Hypothalamus (tissue), 51 donors: ENCODE measurements at places on chromosomes 12 and 14.
A peak's percentile ranks its signal among the peaks of the same experiment; 100 is the strongest.

DNA sequence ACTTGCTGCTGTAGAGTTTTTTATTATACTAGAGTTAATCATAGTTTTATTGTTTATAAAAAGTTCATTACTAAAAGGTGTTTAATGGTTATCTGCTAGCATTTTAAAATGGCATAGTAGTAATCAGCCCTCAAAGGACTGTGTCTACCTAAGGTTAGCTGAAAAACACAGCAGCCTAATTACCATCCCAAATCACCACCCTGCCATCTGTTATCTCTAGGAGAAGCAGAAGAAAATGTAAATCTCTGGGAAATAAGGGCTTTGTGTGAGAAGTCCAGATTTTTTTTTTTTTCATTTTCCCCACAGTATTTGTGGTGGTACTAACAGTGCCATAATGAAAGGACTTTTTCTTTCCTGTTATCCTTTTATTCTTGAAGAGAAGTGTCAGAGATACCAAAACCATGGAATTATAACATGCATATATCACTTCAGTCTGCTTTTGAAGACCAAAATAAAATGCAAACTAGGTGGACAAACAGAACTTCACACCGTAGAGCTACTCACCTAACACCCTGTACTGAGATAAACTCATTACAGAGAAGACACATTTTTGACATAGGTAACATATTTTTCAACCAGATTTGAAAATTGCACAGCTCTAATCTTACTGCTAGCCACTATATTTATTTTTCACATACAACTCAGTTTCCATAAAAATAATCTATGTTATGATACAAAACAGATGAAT is 876.2 kb downstream of the C12orf50 start:
- DNase-seq = no peak

DNA sequence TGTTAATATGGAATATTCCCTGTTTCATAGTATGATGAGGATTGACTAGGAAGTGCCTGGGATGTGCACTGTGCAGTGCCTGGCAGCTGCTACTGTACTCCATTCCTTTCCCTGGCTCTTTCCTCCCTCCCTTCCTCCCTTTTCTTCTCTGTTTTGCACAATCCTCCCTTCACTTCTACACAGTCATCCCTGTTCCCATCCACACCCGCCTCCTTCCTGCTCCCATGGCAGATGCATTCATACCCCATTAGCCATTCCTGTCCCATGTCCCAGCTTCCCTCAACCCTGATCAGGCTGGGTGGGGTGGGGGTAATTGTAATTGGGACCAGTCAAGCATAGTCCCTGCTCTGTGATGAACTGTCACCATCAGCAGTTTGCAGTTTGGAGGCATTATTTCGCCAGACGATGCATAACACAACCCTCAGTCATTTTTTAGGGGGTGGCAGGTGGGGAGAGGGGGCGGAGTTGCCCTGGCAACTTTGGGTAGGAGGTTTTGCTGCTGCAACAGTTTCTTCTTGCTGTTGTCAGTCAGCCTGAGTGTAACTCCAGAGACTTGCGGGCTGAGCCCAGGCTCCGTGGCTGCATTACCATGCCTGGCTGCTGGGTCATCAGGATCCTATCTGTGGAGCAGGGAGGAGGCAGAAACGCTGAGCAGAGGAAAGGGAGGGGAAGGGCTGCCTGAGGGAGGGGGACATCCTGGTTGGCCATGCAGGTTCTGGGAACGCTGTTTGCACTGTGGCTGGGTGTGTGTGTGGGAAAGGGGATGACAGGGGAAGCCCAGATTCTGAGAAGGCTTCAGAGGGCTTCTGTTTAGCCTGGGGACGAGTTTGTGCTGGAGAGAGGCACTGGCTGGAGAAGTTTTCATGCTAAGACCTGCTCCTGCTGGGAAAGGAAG is 4.1 kb upstream of the KRT84 start:
- DNase-seq = no peak

DNA sequence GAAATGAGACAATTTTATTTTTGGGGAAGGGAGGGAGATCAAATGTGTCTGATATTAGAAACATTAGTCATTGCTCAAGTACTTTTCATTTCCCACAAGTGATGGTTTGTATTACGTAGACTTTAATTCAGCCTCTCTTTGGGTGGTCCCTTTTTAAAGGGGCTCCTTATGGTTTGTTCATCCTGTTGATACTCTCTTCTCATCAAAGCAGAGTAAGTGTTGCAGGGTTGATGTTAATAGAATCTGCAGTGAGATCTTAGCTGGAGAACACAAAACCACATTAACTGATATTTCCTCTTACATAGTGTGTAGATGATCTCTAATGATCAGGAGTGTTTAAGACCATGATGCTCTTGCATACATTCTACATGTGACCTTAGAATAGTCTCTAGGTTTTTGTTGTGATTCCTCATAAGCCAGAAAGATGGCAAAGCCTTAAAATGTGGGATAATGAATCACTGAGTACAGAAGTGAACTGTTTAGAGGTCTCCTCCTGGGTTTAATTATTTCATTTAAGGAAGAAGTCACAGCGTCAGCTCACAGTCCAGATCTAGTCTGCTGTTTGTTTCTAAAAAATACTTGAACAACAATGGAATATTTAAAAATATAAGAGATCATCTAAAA is 87.4 kb upstream of the PTPRR start:
- no peak for DNase-seq

- DNase-seq = no peak
These were observed 21.1 kb upstream of the SCARB1 start for GRCh38 chr12:124884587-124885438.

DNA sequence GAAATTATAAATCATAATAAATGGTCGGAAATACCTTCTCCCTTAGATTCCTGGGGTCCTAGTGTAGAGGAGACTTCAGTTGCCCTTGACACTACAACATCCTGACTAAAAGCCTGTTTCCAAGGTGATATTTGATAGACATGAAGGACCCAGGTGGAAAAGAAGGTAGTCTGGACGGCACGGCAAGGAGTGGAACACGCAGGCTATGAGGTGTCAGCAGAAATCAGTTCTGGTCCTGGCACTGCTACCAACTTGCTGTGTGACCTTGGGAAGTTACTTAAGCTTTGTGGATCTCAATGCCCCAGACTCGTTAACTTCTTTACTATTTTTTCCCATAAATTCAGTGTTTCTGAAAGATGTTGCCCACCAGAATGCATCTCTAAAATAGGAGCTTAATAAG is 36.9 kb upstream of the BCL2L14 start:
- DNase-seq = no peak

- no peak for DNase-seq
These were observed 207.2 kb downstream of the SLC5A8 start for GRCh38 chr12:101002696-101003419.

GRCh38 chr14:55065411-55065810 is 14.0 kb downstream of the MAPK1IP1L start:
- DNase-seq = no peak

GRCh38 chr14:53640695-53641094 is 315.9 kb downstream of the BMP4 start:
- DNase-seq = no peak

DNA sequence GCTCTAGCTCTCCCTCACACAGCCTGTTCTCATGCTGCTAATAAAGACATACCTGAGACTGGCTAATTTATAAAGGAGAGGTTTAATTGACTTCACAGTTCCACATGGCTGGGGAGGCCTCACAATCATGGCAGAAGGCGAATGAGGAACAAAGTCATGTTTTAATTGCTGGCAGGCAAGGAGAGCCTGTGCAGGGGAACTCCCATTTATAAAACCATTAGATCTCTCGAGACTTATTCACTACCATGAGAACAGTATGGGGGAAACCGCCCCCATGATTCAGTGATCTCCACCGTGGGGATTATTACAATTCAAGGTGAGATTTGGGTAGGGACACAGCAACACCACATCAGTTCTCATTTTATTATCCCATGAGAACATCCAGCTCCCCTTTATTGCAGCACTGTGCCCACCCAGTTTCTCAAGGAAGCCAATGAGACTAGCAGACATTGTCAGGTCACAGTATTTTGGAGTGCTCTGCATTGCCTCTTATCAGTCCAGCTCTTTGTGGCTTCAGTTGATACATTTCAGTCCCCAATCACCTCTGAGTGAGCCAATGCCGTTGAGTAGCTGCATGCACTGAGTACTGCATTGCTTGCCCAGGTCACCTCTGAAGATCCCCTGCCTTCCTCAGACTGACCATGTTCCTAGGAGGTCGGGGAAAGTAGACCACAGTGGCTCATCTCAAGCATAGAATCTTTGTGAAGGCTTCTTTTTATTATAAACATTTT is 131.2 kb downstream of the CRADD start:
- DNase-seq = no peak

DNA sequence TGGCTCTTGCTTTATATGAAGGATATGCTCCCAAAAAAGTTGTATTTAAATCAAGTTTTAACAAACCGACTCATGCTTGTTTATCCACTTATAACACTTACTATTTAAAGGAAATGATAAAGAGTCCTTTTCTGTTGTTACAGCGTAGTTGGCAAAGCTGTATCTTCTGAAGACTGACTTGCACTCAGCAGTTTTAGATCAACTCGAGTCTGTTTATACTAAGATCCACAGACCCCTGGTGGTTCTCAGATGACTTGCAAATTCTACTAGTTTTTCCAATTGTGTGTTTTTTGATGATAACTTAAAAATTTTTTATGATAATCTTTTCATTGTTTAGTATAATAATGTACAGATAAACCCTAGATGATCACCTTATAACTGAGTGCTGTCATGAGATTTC is 475.8 kb downstream of the RGS6 start:
- DNase-seq = no peak

GRCh38 chr12:132638541-132639408 is 20.2 kb downstream of the P2RX2 start:
- no peak for DNase-seq

DNA sequence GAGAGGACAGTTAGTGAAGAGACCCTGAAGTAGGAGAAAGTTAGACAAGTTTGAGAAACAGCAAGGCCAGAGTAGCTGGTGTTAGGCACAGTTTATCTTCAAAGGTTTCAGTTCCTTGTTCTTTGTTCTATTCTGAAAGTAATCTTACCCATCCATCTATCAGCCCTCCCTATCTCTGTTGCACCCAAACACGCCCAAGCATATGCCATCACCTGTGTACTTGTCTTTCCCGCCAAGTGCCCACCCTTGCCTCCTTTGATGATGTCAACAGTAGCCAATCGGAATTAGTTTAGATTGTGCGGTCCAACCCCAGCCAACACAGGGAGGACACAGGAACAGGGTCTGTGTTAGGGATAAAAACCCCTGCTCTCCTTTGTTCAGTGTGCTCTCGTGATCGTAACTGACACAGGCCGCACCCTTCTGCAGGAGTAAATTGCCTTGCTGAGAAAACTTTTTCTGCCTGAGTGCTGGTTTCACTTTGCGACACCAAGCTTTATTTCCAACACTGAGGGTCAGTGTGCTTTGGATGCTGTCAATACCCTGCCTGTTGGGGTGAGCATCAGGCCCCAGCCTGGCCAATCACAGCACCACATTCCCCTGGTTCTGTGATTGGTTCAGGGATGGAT is 4.7 kb upstream of the TMEM229B start:
- DNase-seq = no peak

GRCh38 chr12:101501410-101501995 is 26.4 kb downstream of the SPIC start:
- no peak for DNase-seq

- peak; percentile 14 for DNase-seq
These were observed 39.8 kb downstream of the GRIN2B start for GRCh38 chr12:13941258-13942249.

DNA sequence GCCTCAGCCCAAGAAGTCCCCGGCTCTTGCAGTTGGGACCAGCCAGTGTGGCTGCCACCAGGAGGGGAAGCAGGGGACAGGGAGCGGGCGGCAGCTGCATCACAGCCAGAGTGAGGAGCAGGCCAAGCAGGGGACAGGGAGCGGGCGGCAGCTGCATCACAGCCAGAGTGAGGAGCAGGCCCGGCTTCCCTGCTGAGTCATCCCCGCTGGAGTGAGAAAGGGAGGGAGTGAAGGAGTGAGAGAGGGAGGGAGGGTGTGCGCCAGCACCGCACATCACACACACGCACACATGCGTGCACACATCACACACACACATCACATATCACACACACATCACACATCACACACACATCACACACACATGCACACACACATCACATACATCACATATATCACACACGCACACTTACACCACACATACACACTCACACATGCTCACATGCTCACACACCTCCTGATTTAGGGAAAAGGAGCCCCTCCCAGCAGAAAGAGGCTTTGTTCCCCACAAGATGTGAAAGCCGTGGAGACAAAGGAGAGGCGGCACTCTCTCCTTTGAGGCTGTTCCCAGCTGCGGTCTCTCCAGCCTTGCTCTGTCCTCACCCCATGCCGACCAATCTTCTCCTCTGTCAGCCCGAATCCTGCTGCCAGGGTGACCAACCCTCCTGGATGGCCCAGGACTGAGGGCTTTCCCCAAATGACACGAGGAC is 16.7 kb upstream of the ZDHHC22 start:
- no peak for DNase-seq

- DNase-seq = no peak
These were observed 12.4 kb upstream of the DPF3 start for GRCh38 chr14:72906316-72906715.

DNA sequence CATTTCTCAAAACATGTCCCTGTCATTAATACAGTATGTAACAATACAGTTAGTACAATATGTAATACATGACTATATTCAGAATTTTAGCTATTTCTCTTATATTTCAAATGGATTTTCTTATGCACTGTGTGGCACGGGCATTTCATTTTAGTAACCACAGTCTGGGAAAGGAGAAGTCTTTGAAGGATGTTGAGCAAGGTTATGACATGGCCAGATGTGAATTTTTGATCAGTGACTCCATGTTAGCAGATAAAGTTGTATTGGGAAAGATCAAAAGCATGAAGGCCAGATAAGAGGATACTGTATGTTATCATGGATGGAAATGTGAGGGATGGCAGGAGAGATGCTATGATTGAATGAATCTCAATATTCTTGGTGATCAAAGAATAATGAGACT is 285.2 kb downstream of the NAV3 start:
- no peak for DNase-seq

- DNase-seq = peak; percentile 12
These were observed 26.8 kb upstream of the DAAM1 start for GRCh38 chr14:59161561-59162175.

- no peak for DNase-seq
These were observed 6.2 kb downstream of the FOXJ2 start for GRCh38 chr12:8038659-8039114.

DNA sequence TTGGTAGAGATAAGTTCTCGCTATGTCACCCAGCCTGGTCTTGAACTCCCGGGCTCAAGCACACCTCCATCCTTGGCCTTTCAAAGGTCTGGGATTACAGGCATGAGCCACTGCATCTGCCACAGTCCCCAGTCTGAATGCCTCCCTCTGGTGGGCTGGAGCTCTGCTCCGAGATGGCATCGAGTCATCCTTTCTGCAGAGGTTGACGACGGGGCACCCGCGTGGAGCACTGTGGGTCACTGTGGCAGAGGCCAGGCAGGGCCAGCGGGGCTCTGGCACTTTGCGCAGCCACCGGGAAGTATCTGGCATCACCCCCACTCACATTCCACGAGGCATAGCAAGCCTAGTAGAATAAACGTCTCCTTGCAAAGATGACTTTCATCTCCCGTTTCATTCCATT is 163.3 kb upstream of the DIO3 start:
- no peak for DNase-seq

GRCh38 chr12:115163710-115164109 is 479.7 kb upstream of the TBX3 start:
- DNase-seq = no peak

GRCh38 chr12:95548056-95548538 is 3.2 kb downstream of the USP44 start:
- DNase-seq = no peak

- no peak for DNase-seq
These were observed 29.8 kb downstream of the GPRC5D start for GRCh38 chr12:12922191-12922616.

GRCh38 chr14:25588751-25589150 is 538.8 kb upstream of the STXBP6 start:
- no peak for DNase-seq

- no peak for DNase-seq
These were observed 35.8 kb downstream of the BHLHE41 start for GRCh38 chr12:26088998-26089397.
